CD4-positive, alpha-beta T cell treated with Interleukin-21 for 1 hour (primary cell): ENCODE measurements at places on chromosomes 16 and 17.

- DNase-seq: peak; percentile 95
These were observed at the start of gene RNPS1 for GRCh38 chr16:2267913-2268666. Gene RNPS1 (minus strand): TSS chr16:2268126. CDS start chr16:2264643, 3,483 bp downstream.

DNA sequence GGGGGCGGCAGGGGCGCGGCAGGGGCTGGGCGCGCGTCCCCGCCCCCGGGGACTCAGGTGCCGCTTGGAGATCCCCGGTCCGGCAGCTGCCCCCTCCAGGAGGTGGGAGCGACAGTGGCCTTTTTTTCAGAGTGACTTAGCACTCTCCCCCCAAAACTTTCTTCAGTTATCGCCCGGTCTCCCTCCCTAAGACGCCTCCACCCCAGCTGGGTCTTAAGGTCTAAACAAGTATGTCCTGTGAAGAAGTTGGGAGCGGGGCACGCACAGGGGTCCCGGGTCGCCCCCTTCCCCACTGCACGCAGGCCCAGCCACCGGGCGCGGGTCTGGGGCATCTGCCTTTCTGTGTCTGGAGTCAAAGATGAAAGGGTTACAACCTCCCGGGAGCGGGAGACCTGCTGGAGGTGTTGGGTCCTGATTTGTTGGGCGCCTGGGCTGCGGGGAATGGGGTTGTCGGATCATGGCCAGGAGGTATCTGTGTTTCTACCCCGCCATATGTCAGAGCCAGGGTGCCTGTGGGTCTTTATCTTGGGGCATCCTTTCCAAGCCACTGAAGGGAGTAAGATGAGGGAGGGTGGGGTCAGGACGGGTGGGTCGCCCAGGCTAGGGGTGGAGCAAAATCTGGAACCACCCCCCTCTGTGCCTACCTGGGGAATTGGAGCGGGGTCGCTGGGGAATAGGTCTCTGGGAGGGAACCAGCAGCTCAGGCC lies 757 bp downstream of the FMNL1 start:
- peak; percentile 66 for DNase-seq

DNA sequence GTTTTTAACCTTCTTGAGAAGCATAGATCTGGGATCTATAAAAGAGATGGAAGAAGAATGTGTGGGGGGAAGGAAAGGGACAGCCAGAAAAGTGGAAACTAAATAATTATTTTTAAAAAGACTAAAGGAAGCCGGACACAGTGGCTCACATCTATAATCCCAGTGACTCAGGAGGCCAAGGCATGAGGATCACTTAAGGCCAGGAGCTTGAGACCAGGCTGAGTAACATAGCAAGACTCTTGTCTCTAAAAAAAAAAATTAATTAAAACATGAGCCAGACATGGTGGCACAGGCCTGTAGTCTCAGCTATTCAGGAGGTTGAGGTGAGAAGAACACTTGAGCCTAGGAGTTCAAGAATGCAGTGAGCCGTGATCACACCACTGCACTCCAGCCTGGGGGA lies 335.1 kb downstream of the GRIN2A start:
- DNase-seq: no peak

- no peak for DNase-seq
These were observed 34.4 kb upstream of the PHAF1 start for GRCh38 chr16:67075331-67075730.

DNA sequence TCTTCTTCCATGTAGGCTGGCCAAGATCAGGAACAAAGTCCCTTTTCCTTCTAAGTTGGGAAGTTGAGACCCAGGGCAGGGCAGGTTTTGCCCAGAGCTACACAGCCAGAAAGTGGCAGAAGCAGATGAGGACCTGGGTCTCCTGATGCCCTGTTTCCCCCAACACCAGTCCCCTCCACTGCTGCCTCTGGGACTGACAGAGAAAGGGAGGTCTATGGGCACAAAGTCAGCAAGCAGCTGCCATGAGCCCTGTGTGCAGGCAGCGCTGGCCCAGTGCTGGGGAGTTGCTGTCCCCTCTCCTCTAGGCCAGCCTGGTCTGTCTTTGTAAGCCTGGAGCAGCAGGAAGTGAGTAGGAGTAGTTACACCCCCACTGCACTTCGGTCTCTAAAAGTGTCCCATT lies 46.9 kb upstream of the NKD1 start:
- no peak for DNase-seq
